Vagina (tissue), 2 donors: ENCODE measurements at places on chromosomes 11 and 22.

DNA sequence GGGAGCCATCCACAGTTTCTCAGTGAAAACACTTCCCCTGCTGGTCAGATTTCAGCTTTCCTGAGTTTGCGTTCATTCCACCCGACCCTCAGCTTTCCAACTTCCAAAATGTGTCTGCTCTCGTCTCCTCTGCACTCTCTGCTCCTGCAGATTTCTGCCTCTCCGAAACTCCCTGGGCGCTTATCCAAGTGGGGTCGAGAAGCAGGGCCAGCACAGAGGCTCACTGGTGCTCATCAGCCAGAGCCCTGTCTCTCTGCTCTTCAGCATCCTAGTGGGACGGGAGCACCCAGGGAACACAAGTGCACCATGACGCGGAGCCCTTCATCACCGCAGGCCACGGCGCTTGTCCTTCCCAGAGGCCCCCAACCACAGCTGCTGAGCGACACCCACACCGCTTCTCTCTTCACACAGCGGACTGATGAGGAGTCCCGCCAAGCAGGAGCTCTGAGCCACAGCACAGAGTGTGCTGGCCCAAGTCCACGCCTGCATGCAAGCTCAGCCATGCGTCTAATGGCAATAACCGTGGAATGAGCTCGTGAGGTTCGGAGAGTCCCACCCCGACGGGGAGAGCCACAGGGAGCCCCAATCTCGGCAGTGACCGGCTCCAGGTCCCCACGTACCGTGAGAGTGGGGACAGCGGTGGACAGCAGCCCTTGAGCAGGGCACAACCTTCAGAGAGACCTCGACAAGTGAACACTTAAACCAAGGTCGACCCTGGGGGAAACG, 27.9 kb upstream of the MOB2 start:
- no peak for DNase-seq

DNA sequence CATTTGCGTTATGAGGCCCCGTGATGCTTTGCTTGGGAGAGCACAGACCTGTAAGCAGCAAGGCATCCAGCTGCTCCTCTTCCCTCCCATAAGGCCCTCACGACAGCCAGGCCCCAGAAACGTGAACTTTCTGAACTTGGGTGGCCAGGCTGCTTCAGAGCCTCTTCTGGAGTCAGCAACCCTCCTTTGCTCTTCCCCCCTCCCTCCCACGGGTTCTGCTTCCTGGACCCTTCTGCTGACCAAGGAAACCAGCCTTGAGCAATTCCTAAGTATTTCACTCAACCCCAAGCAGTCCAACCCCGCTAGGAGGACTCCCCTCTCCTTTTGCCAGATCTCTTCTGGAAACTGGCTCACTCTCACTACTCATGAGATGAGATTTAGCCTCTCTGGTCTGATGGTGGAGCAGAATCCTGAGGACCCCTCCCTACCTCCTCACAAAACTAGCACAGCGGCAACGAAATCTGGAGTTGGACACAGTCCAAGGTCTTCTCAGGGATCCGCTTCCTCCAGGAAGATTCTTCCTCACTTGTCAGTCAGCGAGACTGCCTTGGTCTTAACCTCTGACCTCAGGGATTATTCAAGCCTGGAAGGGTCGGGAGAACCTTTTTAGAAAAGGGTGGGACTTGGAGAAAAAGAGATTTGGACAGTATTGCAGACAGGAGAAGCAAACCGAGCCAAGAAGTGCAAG, 86.2 kb downstream of the UBASH3B start:
- DNase-seq, result no peak

DNA sequence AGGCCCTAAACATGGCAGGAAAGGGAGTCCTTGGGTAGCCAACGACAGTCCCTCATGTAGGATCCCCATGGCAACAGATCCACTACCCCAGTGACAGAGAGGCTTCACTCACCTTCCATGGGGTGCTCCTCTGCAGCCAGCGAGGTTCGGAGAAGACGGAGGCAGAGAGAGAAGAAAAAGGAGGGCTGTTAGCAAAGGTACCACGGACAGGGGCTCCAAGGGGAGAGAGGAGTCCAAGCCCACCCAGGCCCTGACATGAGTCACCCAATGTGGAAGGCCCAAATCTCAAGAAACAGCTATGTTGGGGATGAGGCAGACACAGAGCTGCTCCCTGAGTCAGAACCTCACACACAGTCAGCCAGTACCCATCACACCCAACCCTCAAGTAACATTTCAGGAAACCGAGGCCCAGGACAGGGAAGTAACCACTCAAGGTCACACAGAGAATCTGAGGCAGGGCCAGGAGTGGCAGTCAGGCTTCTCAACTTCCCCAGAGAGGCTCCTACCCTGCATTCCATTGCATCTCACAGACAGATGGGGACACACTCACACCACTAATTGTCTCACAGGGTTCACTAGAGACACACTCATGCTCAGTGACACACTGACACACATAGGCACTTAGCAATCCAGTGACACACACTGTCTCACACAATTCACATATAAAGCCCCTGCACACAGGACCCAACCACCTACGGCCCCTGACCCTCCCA, 25.2 kb downstream of the NRXN2 start:
- no peak for DNase-seq

- DNase-seq, result no peak
Observed at GRCh38 chr11:67054836-67055523, 1.7 kb upstream of the RHOD start.

- DNase-seq, result no peak
Observed at GRCh38 chr11:62427630-62428233, 8.9 kb downstream of the SCGB1A1 start.

DNA sequence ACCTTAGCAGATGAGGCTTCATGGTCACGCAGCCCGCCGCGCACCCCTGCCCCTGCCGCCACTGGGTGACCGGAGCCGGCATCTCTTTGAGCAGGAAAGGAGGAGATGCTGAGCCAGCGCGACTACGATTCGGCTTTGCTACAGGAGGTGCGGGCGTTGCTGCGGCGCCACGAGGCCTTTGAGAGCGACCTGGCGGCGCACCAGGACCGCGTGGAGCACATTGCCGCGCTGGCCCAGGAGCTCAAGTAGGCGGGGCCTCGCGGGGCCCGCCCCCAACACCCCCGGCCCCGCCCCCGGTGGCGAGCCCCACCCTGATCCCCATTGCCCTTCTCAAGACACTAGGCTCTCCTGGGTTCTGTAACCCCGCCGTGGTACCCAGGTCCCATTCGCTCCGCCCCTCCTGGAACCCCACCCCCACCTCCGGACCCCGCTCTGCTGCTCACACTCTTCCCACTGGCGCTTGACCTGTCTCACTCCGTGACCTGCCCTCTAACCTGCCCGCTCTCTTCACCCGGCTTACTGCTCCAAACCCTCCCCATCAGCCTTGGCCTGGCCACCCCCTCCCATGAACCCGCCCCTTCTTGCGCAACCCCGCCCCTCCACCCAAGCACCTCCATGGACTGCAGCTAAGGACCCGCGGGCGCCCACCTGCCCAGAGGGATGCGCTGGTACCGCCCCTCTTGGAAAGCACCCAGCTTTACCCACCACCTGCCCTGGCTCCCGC, 9.1 kb downstream of the CTSF start:
- DNase-seq, result no peak

- DNase-seq, result no peak
Observed at GRCh38 chr11:8233691-8234424, 29.8 kb downstream of the LMO1 start.

DNA sequence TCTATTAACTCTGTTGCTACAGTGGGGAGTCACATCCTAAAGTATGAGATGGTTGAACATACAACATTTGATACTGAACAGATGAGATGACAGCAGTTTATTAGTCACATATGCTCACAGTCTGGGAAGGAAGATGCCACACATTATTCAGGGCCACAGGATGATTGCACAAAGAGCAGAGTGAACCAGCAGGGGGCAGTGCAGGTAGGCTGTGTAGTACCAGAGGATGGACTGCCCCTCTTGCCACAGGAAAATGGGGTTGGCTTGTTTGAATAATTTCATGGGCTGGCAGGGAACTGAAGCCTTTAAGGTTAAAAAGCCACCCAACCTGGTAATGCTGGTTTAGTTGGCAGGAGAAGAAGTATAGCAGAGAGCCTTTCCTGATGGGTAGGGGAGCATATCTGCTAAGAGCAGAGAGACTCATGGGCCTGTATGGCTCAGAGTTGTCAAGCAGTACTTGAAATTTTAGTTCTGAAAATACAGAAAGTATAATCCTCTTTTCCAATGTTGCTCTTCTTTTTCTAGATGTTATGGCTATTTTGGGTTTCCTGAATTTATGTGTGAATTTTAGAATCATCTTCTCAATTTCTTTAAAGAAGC, 180.4 kb upstream of the B3GAT1 start:
- peak; percentile 49 for DNase-seq
